ENCODE measurements at places on chromosomes 7 and 10.

GRCh38 chr10:24722131-24722675 lies 1.5 kb downstream of the ARHGAP21 start:
- DNase-seq = no peak

DNA sequence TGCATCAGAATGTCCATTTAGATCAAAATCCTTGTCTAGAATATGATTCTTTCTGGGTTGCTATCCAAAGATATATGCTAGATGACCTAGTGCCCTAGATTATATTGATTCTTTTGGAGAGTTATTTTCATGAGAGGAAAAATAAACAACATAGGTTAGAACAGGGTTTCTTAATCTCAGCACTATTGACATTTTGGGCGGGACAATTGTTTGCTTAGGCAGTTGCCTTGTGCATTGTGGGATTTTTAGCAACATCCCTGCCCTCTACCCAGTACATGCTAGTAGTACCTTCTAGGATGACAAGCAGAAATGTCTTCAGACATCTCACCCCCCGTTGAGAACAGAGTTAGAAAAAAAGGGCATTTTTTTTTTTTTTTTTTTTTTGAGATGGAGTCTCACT lies 25.1 kb upstream of the LAMB1 start:
- no peak for DNase-seq

- DNase-seq = no peak
These were observed 138.2 kb upstream of the MKLN1 start for GRCh38 chr7:131189488-131189887.

- no peak for DNase-seq
These were observed 187.0 kb downstream of the PCDH15 start for GRCh38 chr10:54614072-54614471.

GRCh38 chr7:157824011-157824818 lies 487.4 kb downstream of the DNAJB6 start:
- no peak for DNase-seq

- DNase-seq = no peak
These were observed 123.6 kb downstream of the EMX2 start for GRCh38 chr10:117666166-117666565.

DNA sequence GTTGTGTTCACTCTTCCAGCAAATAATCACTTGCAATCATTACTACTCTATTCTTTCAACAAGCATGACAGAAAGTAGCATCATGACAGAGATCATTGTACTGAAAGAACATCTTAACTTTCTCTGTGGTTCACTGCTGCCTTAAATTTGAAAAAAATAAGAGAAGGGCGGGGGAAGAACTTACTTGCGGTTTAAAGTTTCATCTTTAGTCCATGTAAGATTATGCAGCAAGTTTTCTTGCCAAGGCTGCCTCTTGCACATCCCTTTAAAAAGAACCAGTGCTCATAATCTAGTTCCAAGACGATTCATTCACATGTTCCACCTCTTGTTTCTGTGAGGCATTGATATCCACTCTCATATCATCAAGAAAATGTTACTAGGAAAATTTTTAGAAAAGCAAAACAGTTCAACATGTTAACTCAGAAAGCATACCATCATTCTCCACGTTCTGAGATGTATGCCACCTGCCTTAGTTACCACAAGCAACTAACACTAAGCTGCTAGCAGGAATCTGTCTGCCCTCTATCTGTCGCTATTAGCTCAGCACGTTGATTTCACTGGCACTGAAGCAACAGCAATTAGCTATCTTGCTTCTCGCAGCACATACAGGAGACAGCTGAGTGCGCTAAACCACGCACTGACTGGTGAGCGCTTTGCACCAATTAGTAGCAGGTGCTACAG lies at the start of gene PCDH15:
Gene PCDH15 (minus strand): TSS at position 491 of the 681 bp plus-strand sequence. CDS start 136,969 bp downstream, outside the sequence.
- no peak for DNase-seq

GRCh38 chr10:112507046-112507445 lies 60.0 kb downstream of the VTI1A start:
- DNase-seq = no peak

- no peak for DNase-seq
These were observed 604 bp downstream of the MXI1 start for GRCh38 chr10:110207805-110208613.

DNA sequence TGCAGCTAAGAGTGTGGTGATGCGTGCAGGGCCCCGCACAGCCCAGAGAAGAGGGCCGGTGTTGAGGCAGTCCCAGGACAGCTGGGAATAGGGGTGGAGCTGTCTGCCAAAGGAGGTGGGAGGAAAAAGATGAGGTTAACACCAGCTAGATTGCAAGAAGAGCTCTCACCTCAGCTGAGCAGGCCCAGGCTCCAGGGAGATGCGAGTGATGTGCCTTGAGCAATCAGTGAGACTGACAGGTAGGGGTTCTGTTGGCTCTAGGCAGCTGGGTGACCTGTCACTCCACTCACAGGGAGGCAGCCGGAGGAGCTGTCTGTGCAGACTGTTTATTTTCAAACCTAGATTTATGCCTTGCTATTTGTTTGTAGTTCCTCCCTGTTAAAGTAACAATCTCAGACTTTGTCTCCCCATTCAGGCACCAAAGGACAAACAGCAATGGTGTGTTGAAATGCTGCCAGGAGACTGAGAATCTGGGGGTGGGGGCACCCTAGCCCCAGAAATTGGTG lies 205.1 kb upstream of the CXCL12 start:
- DNase-seq = no peak

DNA sequence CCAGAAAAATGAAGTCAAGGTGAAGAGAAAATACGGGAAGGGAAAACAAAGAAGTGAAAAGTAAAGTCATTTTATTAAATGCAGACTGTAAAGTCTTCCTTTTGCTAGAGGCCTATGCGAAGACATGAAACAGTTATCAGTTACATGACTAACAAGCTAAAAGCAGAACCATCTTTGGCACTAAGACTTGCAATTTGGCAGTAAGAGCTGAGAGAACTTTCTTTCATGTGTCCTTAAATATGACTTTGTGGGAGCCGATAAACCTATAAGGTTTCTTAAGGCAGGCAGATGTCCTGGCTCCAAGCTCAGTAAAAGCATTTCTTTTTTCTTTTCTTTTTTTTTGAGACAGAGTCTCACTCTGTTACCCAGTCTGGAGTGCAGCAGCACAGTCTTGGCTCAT lies 10.4 kb downstream of the ANLN start:
- DNase-seq = no peak

DNA sequence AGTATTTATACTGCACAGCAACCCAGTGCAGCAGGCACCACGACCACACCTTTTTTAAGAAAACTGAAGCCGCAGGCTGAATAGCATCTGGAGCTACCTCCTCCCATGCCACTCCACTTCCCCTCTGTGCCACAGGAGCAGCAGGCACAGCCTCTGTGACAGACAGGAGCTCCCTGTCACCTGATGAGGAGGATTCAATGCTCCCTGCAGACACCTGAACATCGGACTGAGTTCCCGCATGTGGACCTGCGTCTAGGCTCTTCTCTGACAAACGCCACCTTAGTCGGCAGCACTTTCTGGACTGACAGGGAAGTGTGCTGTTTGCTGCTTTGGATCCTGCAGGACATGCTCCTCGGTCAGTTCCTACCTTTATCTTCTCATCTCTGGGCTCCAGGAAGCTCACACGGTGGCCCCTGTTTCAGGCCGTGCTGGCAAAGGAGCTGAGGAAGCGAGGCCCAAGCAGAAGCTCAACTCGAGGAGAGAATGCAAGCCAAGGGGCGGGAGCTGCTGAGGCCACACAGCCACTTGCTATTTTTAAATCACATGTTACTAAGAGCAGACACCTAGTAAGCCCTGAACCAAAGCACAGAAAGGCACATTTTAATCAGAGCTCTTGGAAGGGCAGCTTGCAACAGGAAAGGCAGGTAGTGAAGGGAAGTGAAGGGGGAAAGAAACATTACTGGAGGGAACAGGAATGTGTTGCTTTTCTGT lies 56.6 kb downstream of the VOPP1 start:
- DNase-seq = no peak

- DNase-seq = no peak
These were observed 331.5 kb upstream of the NPVF start for GRCh38 chr7:25559581-25560367.

- no peak for DNase-seq
These were observed 100.6 kb downstream of the GPR26 start for GRCh38 chr10:123766761-123767160.

DNA sequence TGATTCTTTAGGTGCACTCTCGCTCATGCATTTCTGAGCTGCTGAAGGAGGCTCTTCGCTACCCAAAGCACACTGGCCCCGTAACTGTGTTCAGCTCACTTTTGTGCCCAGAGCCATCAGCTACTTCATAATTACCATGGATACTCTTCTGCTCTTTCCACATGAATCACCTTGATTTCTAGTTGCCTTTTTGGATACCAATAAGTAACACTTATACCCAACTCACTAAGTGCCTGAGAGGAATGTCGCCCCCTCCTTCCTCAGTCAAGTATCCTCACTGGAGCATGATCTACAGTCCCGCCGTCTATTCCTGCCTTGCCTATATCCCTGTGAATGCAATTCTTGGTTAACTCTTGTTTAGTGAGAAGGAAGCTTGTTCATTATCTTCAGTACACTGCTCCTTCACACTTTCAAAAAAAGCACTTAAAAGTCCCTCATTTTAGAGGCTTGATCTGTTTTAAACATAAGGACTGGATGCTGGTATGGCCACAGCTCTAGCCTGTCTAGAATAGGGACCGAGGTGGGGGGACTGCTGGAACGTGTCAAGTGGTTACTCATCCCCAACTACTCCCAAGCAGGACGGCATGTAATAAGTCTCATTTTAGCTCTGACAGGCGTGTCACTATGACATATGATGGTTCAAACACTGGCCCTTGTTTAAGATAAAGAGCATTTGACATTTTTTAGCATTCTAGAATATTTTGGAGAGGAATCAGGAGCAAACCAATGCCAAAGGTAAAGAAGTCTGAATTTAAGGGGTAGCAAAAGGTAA lies 23.7 kb downstream of the SVIL start:
- DNase-seq = no peak
